Tibial artery (tissue), 4 donors: ENCODE measurements at places on chromosomes 4 and X.

DNA sequence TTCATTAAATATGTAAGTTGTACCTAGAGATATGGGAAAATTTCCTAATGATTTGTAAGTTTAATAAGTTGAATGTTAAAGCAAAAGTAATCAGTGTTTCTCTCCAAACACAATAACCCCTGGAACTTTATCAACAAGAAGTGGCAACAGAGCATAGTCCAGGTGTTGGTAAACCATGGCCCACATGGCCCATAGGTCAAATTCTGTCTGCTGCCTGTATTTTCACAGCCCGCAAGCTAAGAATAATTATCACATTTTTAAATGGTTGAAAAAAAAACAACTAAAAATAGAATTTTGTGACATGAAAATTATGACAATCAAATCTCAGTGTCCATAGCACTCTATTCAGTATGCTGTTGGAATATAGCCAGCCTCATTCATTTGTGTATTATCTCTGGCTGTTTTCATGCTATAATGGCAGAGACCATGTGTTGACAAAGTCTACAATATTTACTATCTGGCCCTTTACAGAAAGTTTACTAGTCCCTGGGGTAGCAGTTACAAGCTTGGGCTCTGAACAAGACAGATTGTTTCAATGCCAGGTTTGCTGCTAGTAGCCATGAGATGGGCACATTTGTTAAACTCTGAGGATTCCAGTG is 395.8 kb downstream of the GASK1B start:
- no peak for DNase-seq

DNA sequence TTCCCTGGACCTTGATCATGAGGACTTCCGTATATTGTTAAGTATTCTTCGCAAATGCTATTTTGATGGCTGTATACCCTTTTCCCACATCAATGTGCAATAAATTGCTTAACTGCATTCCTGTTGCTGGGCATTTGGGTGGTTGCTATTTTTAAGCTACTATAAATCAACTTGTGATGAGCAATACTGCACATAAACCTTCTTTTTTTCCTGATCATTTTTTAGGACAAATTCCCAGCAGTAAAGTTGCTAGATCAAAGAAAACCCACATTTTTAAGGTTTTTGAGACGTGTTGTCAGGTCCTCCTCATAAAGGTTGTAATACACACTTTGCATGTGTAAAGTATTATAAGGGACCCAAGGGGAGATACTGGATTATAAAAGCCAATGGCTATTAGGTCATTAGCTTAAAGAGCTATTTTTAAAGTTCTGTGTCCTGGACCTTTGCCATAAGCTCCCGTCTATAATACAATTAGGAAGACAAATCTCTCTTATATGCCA is 35.6 kb downstream of the LIMCH1 start:
- no peak for DNase-seq

DNA sequence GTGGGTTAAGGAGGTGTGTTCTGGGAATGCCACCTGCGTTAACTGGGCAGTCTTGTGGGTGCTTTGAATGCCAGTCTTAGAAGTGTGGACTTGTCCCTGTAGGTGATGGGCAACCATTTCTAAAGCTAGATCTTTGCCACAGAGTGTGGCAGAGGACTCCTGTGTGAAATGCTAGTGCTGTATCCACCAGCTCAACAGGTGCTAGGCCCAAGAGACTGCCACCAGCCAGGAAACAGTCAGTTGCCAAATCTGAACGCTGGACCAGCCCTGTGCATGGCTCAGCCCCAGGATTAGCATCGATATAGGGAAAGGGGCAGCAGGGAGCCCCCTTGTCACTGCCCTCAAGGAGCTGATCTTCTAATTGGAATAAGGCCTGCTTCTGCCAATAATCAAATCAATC is 35.3 kb downstream of the STARD8 start:
- no peak for DNase-seq

- DNase-seq, result peak; percentile 92
These were observed 29.4 kb upstream of the RBMX start for GRCh38 chrX:136909706-136910564.

DNA sequence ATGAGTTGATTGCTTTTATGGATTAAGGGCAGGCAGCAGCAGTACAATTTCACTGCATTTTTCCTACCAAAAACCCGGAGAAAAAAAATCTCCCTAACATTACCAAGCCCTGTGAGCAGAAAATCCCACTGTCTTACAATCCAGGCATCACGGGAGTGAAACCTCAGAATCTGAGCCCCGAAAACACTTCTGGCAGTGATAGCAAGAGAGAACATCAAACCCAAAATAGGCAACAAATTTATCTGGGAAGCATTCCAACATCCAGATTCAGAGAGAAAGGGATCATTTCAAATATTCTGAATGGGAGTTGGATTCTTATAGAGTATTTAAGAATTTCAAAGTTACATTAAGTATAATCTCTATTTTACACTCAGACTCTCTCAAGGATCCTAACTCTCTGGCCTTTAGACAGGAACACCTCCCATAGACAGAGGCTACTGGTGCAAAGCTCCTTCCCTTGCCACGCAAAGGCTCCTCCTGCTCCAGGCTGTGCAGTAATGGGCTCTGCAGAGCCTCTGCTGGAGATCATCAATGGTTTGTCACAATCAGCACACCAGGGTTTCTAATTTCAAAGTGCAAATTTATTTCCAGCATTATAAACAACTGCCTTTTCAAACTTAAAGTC is 256.9 kb downstream of the PARM1 start:
- DNase-seq, result no peak

DNA sequence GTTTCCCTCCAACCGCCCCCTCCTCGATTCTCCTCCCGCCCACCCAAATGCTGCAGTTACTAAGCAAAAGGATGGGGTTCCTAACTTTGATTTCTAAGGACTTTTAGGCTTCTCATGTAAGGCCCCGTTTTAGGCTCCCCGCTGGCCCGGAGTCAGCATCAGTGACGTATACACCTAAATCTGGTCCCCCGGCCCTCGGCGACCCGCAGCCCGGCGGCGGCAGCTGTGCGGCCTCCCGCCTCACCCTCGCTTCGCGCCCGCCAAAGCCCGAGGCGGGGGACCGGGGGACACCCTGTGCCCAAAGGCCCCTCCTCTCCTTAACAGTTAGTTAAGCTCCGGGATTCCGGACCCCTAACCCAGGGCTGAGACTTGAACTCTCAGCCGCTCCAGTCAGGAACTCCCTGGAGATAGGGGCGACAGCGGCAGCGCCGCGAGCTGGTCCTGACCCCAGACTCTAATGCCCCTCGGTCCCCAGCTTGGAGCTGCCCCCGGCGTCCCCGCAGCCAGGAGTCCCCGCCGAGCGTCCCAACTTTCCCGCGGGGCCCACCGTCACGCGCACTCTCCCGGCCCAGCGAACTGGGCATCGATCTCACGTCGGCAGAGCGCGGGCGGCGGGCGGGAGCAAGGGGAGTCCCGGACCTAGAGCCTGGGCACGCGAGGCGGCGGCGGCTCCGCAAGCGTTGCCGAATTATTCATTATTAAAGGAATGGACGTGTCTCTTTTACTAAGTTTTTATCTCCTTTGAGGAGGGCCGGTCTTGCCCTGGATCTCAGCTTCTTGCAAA is 1.5 kb upstream of the NR3C2 start:
- DNase-seq, result peak; percentile 48

GRCh38 chrX:25433307-25433706 is 417.5 kb upstream of the ARX start:
- no peak for DNase-seq

DNA sequence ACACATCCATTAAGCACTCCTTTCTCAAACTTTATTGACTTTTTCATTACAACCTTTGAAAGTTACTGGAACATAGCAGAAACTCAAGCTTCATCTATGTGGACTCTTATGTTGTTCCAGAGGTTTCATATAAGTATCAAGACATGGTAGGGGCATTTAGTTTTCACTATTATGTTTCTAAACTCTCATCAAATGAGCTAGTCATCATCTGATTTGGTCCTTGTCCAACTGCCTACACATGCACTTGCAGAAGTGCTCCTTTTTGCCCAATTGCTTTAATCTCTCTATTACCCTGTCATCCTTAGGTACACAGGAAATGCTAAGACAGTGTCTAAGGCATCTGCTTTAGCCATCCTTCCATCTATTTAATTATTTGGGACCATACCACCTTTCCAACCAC is 42.2 kb upstream of the EPGN start:
- DNase-seq, result no peak

DNA sequence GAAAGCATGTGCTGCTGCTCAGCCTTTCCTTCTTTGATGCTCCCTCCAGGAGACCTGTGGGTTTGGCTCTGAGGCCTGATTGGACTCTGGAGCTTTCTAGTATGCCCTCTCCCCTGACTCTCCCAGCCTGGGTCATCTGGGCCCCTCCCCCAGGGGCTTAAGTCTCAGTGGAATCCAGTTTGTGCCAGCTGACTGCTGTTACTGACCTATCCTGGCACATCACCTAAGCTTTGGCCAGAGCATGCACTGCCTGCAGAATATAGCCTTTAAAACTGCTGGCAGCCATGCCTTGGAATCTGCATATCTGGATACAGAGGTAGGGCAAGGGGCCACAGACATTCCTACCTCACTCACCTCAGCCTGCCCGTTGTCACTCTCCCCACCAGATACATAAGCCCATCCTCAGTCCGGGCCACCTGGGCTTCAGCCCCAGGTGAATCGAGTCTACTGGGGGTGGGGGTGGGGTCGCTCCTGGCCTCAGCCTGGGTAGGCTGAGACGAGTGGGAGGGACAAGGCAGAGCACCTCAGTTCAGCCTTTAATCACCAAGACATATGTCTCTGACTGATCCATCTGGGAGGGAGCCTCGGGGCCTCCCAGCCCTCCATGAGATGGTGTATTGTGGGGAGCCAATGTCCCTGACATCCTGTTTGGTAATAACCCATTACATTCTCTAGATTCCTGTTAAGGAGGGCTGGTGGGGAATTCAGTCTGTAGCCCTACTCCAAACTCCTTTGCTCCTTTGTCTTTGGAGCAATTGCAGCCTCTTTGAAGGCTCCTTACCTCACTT is 61.2 kb downstream of the STARD8 start:
- DNase-seq, result no peak

- DNase-seq, result no peak
These were observed 273.7 kb downstream of the PTTG2 start for GRCh38 chr4:38233727-38234480.

- no peak for DNase-seq
These were observed 22.8 kb downstream of the NELFA start for GRCh38 chr4:1985780-1986577.

- no peak for DNase-seq
These were observed 98.3 kb downstream of the DCLK2 start for GRCh38 chr4:150176547-150176946.

DNA sequence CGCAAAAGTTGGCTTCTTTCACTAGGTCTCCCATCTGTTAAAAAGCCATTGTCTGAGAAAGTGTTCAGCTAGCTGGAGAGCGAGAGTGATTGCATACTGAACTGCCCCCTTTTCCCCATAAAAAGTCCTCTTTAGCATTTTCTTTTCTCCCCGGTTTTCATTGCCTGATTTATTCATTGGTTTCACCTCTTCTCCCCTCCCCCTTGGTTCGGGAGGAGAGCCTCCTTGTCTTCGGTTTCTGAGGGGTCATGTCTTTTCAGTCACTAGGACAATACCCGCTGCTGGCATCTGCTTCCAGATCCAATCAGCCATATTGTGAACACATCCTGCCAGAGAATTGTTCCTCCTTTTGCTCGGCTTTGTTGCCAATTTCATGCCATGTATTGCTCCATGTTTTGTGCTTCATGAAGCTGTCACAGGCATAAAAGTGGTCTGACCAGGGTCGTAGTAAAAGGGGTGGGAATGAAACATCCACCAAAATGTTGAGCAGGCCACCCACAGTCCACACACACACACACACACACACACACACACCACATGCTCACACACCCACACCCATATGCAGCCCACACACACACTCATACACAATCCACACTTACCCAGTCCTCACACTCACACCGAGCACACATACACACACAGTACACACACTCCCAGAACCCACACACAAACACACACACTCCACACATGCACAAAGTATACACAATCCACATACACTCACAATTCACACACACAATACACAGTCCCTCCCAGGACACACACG is 136.0 kb downstream of the NKX6-1 start:
- DNase-seq, result no peak

DNA sequence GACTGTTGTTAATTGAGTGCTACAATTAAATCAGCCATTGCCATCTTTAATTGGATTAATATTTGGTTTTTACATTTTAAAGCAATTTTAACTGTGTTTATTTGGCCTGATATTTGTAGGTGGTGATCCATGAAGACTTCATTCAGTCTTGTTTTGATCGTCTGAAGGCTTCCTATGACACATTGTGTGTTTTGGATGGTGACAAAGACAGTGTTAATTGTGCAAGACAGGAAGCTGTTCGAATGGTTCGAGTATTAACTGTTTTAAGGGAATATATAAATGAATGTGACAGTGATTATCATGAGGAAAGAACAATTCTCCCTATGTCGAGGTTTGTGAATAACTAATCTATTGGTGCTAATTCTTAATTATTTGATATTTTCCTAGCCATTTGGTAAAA is 82.6 kb downstream of the USP9X start:
- DNase-seq, result no peak

DNA sequence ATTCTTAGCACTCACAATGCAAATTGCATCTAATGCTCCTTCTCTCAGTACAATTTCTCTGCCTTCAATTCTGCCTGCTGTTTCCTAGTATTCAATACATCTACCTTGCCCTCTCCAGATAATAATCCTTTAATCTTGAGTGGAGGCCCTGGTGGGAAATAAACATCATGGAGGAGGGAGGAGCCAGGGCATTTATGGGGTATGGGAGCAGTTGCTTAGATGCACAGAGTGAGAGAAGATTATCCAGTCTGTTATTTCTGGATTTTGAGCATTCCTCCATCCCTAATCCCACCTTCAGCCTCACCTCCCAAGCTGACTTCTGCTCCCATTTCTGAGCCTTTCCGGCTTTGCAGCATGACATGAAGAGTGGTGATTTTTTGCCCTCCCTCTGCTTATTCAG is 127.9 kb upstream of the PPP3CA start:
- DNase-seq, result no peak
